HFFc6 (cell line): ENCODE measurements at places on chromosomes 1 and 21. TPM values are rescaled to one million over a fixed set of nuclear protein-coding genes. Genes with fewer than 3 reads are reported as not detected.
A peak's percentile ranks its signal among the peaks of the same experiment; 100 is the strongest.

DNA sequence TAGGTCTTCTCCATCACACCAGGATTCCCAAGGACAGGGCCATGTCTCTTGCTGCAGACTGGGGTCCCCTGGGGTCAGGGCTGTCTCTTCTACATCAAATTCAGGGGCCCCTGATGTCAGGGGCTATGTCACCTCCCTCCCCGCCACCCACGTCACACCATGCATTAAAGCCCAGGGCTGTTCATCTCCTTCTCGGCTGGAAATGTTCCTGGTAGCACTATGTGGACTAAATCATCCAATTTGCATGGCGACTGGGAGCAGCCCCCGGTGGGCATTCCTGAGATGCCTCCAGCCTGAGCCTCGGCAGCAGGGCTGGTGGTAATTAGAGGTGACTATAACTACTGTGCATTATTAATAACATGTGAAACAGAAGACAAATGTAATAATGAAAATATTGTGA lies 151.7 kb upstream of the HMGB4 start:
- H3K36me3 ChIP-seq, result no peaks in the 10 kb centered on the region; the same call in 1 of the 2 replicates
- no peaks in the 10 kb centered on the region; the same call in 1 of the 2 replicates for H3K27me3 ChIP-seq
- no peak overlapping the region for H3K27ac ChIP-seq
- H3K4me3 ChIP-seq, result no peak overlapping the region

DNA sequence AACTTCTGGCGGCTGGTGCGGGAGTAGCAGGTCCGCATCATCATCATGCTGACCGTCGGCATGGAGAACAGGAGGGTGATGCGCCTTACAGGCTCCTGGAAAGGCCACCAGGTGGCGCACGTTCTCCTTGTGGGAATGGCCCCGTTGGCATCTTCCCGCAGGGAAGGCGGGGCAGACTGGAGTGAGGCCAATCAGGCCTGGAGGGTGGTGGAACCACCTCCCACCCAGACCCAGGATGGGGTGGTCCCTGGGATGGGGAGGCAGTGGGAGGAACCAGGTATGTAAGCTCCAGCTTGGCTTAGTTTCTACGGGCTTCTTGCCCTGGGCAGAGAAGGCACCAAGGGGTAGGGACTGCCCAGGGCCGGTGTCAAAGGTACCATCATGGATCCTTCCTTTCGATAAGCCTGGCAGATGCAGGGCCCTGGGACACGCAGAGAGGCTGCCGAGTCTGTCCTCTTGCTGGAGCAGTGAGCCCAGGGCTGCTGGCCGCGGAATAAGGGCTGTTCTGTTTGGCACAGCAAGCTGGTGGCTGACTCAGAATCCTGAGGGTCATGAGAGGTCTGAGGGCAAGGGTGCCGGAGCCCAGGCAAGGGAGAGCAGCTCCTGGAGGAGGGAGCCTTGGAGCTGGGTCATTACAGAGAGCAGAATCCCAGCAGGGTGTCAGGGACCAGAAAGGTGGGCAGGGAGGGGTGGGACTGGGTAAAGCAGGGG lies 8.7 kb upstream of the LGR6 start:
- no peak overlapping the region for H3K27ac ChIP-seq
- H3K4me1 ChIP-seq, result peaks cover 8% of the 10 kb centered on the region; the same call in 1 of the 2 replicates
- H3K36me3 ChIP-seq, result no peaks in the 10 kb centered on the region
- peak; percentile 85 for DNase-seq
- peaks cover 57% of the 10 kb centered on the region for H3K27me3 ChIP-seq
- no peak overlapping the region for H3K4me3 ChIP-seq

DNA sequence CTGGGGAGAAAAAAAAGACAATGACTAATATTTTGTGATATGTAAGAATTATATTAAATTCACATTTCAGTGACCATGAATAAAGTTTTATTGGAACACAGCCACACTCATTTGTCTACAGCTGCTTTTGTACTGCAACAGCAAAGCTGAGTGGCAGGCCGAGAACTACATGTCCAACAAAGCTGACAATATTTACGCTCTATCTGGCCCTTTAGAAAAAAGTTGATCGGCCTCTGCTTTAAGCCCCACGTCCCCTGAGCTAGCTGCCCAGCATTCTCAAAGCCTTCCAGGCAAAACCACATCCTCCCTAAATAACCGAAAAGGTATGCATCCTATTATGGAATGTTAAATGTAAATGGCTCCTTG lies 8.6 kb downstream of the SLC2A1 start:
- H3K4me1 ChIP-seq, result peaks cover 96% of the 10 kb centered on the region
- H3K36me3 ChIP-seq, result peaks cover 42% of the 10 kb centered on the region
- H3K27me3 ChIP-seq, result peaks cover 2% of the 10 kb centered on the region; the same call in 1 of the 2 replicates
- peak; percentile 52 for DNase-seq

The ZNF648 gene
- total RNA-seq, result not detected in 3 replicates

The RHD gene
- not detected in 3 replicates for total RNA-seq

The TSSK3 gene
- total RNA-seq, result 0.42 and 0.68 TPM in 2 replicates
